Hematopoietic multipotent progenitor cell treated with erythropoietin and hydrocortisone succinate and interleukin-3 and kit ligand, for 15 days (in vitro differentiated cells): ENCODE measurements at places on chromosomes 3 and 15.

DNA sequence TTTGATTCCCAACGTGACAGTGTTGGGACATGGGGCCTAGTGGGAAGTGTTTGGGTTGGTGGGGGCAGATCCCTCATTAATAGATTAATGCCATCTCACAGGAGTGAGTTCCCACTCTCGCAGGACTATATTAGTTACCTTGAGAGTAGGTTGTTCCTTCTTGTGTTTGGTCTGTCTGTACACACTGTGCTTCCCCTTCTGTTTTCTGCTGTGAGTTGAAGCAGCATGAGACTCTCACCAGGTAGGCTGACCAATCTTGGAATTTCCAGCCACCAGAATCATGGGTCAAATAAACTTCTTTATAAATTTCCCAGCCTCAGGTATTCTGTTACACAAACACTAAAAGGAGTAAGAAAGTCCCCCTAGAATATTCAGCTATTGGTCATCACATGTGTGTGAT lies 145.4 kb downstream of the ERC2 start:
- no peak for DNase-seq

DNA sequence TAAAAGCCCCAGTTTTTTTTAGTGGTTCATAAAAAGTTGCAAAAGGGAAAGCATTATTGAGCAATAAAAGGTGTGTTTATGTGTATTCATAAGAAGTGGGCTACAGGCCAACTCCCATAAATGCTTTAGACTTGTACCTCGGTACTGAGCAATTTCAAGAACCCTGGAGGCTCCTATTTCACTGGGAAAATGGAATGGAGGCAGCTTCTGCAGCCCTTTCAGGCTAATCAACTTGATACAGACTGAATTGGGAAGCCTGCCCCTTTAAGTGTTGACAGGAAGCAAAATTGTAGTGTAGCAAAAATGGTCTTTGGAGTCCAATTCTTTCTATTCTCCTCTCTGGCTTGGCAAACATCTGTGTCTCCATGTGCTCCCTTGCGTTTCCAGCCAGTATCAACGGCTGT lies 118.8 kb downstream of the ECT2 start:
- DNase-seq = no peak

DNA sequence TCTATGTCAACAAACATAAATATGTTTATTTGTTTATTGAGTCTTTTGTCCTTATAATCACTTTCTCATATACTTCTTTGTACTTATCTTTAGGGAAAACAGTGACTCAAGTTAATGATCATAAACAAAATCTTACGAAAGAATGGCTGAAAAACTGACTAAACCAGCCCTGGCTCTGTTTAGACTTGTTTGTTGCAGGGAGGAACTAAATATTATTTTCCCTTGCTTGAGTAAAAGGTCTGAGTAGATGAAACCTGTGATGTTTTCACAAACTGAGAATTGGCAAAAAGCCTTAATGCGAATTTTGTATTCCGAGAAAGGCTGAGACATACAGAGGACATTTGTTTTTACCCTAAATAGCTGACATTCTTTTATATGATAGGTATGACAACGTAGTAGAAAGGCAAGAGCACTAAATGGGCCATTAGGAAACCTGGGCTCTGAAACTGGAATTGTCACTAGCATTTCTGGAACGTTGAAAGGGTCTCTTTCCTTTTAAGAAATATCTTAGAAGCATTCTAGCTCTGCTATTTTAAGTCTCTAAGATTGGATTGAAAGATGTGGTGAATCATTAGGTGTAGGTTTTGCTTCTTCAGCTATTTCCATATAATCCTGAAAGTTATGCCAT lies 18.2 kb upstream of the CLDN16 start:
- no peak for DNase-seq

DNA sequence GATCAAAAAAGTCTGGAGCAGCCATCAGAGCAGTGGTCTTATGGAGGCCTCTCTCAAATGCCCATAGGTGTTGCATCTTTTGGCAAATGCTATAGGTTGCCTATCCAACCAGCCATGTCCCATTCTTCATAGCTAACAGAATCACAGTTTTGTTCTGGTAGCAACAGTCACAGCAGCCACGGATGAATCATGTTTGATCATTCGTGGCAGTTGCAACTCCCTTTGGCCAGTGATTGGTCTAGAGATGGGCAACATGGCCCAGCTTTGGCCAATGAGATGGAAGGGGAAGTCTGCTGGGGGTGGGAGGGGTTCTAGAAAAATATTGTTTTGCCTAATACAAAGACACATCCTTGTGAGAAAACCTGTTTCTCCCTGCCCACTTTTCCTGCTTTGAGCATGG lies 50.3 kb upstream of the PPP2R3A start:
- no peak for DNase-seq

- DNase-seq = no peak
These were observed 340.3 kb downstream of the NTRK3 start for GRCh38 chr15:87916208-87916607.

DNA sequence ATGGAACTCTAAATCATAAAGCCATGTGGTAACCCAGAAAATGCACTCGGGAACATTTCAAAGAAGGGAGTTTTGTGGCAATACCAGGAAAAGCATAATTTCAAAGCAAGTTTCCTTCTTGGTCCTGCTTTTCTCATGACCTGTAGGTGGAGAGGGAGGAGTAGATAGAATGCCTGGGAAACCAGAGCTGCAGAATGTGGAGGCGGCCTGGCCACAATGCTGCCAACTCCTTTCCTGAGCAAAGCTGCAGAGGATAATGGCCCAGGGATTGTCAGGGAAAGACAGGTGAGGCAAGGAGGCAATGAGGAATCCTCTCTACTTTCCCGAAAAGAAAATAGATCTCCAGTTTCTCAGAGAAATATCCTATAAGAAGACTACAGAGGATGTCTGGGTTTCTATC lies 330.3 kb downstream of the FGF12 start:
- no peak for DNase-seq

- DNase-seq = no peak
These were observed 51.5 kb downstream of the AAGAB start for GRCh38 chr15:67202991-67203390.

DNA sequence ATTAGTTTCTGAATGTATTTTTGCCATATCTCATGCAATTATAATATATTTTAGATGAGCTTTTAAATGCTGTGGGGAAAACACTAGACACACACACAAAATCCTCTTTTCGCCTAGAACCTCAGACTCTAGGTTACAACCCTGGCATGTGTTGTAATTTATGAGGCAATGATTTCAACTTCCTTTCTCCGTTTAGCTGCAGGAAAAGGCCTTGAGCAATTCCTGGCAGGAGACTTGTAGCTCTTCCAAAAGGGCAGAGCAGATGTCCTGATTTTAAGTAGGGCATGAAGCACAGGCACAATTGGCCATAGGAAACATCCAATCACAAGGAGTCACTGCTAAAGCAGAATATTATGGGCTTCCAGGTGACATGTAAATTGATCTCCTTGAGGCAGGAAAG lies 82.0 kb downstream of the GPR156 start:
- no peak for DNase-seq

- no peak for DNase-seq
These were observed 5.9 kb downstream of the GPX1 start for GRCh38 chr3:49352281-49352680.

DNA sequence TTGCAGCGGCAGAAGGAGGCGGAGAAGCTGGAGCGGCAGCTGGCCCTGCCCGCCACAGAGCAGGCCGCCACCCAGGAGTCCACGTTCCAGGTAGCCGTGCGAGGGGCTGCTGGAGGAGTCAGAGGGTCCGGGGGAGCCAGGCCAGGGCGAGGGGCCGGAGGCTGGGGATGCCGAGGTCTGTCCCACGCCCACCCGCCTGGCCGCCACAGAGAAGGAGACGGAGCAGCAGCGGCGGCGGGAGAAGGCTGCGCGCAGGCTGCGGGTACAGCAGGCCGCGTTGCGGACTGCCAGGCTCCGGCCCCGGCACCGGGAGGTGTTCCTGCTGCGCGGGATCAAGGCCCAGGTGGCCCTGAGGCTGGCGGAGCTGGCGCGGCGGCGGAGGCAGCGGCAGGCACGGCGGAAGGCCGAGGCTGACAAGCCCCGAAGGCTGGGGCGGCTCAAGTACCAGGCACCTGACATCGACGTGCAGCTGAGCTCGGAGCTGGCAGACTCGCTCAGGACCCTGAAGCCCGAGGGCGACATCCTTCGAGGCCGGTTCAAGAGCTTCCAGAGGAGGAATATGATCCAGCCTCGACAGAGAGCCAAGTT lies 625.0 kb downstream of the MCTP2 start:
- no peak for DNase-seq
